IMR-90 (cell line): ENCODE measurements at places on chromosomes 6 and 20. TPM values are rescaled to one million over a fixed set of nuclear protein-coding genes. Genes with fewer than 3 reads are reported as not detected.

Gene SIGLEC1
- not detected in 2 replicates for total RNA-seq

Gene EPPIN
- not detected in 2 replicates for total RNA-seq

Gene VAPB
- 9.1 and 12.8 TPM in 2 replicates for total RNA-seq

Gene COL10A1
- not detected in 2 replicates for total RNA-seq

Gene LAMA2
- total RNA-seq: 12.5 and 13.3 TPM in 2 replicates

Gene SLC32A1
- total RNA-seq: not detected in 2 replicates

Gene TCF21
- total RNA-seq: 6.6 and 8.1 TPM in 2 replicates

Gene FAXC
- total RNA-seq: 1.1 and 1.9 TPM in 2 replicates

Gene F13A1
- not detected in 2 replicates for total RNA-seq

Gene DEFB114
- not detected in 2 replicates for total RNA-seq

Gene CABLES2
- total RNA-seq: 1.1 and 1.4 TPM in 2 replicates

Gene FAM83C
- not detected in 2 replicates for total RNA-seq

Gene FAM217A
- total RNA-seq: not detected in 2 replicates

Gene SLX4IP
- 5.9 and 6.1 TPM in 2 replicates for total RNA-seq

Gene EDN1
- 5.6 and 8.6 TPM in 2 replicates for total RNA-seq

Gene MED23
- total RNA-seq: 38.3 and 40.7 TPM in 2 replicates

- no peak for DNase-seq
Measured at GRCh38 chr20:37273988-37274387, 12.4 kb upstream of the GHRH start.

- no peak for DNase-seq
Measured at GRCh38 chr6:152309648-152310047, 327.5 kb downstream of the SYNE1 start.

DNA sequence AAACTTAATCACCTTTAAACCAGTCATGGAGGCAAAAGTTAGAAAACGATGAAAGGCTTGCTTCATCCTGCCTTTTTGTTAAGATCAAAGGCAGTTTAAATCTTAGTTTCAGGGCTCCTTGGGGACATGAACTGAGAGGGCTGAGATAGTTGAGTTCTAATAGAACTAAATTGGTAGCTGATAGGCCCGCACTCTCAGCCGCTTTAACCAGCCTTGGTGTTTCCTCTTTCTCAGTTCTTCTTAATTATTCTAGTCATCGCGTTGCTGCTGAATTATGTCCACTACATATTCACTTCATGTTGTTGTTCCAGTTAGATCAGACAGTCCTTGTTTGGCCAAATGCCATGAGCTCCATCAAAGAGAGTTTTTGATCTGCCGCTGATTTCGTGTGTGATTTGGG lies 72.5 kb downstream of the ANKS1A start:
- no peak for DNase-seq

GRCh38 chr6:135054226-135054568 lies 425 bp downstream of the HBS1L start:
- peak; percentile 8 for DNase-seq

DNA sequence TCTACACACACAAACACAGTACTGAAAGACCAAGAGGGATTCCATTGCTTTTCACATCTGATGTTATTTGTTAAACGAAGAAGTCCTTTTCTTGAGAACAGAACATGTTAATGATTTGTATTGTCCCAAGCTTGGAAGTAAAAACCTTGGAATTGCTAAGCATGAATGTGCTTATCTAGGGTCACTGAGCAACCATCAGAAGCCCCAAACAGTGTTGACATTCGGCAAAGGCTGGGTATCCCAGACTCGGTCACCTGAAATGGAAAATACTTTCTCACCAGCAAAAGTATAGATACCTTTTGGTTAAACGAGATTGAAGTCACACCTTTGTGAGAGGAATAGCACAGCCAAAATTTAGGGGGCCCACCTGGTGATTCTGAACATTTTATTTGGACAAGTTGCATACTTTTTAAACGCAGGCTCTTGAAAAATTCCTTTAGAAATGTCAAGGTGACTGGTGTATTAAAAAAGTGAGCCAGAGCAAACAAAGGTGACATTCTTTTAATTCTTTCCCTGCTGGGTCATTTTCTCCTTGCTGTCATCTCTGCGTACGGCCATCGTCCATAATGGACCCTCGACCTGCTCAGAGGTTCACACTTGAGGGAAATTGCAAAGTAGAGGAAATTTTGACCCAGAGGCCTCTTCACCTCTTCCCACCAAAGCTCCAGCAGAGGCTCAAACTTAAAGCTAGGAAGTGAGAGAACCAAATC lies 95.8 kb upstream of the FOXA2 start:
- no peak for DNase-seq

DNA sequence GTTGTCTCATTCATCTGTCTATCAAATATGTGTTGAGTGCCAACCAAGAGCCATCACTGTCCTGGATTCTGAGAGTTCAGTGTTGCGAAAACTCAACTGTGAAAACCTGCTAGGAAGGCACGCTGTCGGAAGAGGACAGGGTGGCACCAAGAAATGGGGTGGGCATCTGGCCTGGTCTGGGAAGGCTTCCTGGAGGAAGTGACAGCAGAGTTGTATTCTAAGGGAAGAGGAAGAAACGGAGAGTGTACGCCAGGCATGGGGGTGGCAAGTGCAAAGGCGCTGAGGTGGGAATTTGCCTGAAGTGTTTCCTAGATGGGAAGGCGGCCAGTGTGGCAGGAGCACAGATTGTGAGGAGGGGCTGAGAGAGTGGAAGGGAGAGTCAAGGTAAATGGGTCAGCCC lies 91.2 kb downstream of the ANKRD60 start:
- DNase-seq: no peak

DNA sequence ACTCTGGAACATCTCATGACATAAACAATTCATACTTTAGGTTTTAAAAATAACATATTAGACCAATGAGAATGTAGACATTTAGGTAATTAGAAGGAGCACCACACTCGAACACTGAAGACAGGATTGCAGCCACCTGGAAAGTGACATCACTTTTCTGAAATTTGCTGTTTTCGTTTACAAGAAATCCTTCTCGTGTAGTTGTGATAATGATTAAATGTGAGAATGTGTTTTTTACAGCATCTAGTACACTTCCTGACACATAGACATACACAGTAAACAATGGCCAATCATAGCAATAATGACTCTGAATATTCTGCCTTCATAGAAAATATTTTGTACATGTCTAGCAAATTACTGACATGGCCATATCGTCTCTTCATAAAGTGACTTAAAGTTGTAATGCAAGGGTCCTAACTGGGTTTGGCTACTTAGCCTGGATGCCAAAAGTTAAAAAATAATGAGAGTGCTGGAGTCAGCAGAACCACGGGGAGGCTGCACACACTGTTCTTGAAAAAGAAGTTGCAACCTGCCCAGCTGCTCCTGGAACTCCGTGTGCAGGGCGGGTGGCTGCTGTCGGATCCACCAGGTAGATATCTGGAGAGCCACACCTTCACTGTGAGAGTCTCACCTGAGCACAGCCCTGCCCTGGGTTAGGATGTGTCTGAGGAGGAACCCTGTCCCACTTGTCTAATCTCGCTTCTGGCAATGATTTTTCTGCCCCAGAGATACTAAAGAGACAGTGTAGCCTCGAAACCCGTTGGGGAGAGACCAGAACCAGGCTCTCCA lies 212.9 kb downstream of the QKI start:
- DNase-seq: no peak

DNA sequence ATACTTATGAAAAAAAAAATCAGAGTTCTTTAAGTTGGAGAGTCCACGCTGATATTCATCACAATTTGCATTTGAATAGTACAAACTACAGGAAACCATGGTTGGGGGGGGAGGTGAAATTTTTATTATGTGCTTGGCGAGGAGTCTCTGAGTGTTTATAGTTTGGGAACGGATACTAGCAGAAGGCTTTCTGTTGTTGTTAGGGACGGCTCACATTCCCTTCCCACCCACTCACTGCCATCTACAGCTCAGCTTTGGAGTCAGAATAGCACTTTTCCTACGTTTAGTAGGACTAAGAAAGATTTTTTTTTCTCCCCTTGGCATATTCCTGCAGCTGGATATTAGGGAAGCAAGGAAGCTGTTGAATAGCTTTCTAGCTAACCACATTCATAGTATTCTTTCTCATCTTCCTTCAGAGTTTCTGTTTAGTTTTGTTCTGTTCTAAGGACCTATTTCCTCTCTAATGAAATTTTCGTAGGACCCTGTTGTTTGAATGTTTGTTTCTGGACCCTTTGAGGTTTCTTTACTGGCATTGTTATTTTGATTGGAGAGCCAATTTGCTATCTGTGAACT lies 235.1 kb upstream of the ZNF217 start:
- peak; percentile 95 for DNase-seq

DNA sequence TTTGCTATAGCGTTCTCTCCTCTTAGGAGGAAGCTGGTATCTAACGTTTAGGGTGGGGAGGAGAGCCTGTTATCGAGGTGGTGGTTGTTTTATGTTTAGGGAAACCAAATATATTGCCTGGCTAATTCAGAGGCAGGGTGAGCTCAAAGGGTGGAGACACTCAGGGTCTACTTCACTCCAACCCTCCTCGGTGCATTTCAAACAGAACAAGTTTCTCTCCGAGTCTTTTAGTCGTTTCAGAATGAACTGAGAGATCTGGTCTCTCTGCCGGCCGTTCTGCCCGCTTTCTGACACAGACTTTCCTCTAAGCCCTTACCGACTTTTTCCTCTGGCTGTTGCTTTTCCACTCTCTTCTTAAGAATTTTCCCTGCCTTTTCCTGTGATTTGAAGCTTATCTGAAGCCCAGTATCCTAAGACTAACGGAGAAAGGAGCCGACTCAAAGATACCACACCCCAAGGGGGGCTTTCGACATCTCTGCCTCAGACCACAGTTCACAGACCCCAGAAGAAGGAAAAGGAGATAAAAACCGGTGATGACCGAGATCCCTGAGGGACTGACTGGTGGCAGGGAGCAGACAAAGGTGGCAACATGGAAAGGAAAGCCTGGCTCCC lies 865 bp downstream of the STK38 start:
- DNase-seq: peak; percentile 31

DNA sequence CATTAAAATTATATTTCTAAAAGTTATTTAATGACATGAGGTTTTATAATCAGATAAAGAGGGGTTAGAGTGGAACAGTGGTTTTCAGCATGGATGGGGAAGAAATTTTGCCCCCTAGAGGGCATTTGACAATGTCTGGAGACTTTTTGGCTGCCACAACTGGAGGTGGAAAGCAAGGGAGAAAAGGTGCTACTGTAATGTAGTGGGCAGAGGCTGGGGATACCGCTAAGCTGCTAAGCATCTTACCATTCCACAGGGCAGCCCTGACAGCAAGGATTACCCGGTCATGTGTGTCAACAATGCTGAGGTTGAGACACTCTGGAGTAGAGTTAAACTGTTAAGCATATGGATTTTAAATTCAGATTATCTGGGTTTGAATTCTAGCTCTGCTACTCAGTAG lies 52.9 kb upstream of the FABP7 start:
- DNase-seq: peak; percentile 37

GRCh38 chr6:36075656-36076055 lies 48.0 kb downstream of the MAPK14 start:
- DNase-seq: no peak

GRCh38 chr6:117677553-117678141 lies 2.4 kb downstream of the NUS1 start:
- peak; percentile 44 for DNase-seq

GRCh38 chr6:147371325-147371724 lies 137.2 kb upstream of the SAMD5 start:
- DNase-seq: no peak

DNA sequence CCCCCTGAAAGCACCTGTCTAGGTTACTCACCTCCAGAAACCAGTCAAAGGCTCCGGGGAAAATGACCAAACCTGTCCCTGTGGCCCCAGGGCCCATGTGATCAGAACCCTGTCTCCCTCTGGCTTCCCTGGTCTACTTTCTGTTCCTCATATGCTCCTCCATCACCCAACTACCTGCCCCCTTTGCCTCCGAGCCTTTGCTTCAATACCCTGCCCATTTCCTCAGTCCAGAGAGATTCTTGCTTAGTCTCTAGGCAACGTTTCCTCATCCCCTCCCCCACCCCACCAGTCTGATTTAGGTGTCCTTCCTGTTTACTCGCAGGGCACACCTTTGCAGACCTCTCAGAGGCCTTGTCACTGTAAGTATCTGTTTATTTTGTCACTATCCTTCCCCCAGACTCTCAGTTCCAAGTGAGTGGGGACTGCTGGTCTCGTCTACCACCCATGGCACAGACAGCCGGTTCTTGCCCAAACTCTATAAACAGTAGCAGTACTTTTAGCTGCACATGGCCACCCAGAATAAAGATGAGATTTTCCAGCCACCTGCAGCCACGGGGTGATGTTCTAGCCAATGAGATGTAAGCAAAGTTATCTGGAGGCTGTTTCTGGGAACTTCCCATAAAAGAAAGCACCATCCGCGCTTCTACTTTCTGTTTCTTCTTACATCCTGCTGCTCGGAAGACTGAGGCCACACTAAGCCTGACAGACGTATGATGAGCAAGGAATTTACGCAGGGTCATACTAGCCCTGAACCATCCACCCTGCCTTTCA lies 13.3 kb downstream of the ELOVL5 start:
- DNase-seq: no peak

GRCh38 chr20:20442466-20442865 lies 74.6 kb downstream of the INSM1 start:
- no peak for DNase-seq

DNA sequence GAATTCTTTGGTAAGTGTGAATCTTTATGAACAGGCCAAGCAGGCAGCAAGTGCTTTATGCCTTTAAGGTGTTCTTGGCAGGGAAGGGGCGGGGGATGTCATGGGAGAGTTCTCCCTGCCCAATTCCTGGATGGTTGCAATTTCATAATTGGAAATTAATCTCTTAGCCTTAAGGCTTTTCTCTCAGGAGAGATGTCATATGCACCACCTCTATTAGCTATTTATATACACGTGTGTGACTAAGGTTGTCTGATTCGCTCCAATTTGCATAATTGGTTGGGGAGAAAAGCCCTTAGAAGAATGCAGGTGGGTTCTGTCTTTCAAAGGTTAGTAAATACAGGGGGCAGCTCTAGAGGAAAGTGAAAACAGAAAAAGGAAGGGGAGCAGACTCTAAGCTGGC lies 5.2 kb upstream of the ENPP5 start:
- no peak for DNase-seq

GRCh38 chr20:17624551-17625245 lies 54.8 kb downstream of the DSTN start:
- no peak for DNase-seq

- DNase-seq: no peak
Measured at GRCh38 chr6:7836371-7837026, 74.1 kb downstream of the TXNDC5 start.

- DNase-seq: no peak
Measured at GRCh38 chr6:125637207-125637606, 112.2 kb upstream of the HEY2 start.

GRCh38 chr6:36170704-36171103 lies 25.8 kb upstream of the BRPF3 start:
- no peak for DNase-seq

DNA sequence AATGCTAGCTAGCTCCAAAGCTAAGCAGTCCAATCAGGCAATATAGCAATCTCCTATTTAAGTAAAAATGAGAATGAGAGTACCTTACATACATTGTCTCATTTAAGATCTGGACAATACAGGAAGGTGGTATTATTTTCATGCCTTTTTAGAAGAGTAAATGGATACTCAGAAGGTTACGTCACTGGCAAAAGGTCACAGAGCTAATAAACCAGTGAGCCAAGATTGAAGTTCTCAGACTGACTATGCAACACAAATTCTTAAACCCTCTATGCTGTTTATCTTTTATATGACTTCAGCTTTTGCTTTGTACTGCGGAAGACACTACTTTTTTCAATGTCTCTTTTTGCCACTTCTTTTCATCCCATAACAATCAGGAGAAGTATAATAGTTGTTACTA lies 135.2 kb upstream of the PRL start:
- no peak for DNase-seq
